ENCODE measurements at places on chromosomes 2 and 18.

- no peak for DNase-seq
Observed at GRCh38 chr2:219679041-219679440, 51.6 kb downstream of the SLC4A3 start.

DNA sequence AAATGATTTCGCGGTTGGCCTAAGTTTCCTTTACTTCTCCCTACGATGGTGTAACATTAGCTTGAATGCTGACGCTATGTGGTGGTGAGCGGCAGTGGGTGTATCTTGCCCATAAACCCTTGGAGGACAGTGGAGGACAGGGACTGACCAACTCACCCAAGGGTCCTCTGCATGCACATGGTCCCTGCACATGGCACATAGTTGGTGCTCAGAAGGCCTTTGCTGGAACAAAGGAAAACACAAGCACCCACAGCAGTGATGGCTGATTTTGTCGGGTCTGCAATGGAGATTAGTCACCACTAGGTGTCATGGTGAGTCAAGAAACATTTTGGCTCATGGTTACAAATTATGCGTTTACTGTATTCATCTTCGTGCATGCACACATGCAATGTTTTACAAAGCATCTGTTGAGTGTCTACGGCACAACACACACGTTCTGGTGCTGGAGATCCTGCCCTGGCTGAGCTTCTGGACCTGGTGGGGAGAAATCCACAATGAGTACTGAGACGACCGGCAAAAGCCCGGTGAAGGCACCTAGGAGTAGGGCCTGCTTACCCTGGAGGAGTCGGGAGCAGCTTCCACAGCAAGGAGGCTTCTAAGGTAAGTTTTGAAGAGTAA, 44.0 kb downstream of the PDCL3 start:
- no peak for DNase-seq

DNA sequence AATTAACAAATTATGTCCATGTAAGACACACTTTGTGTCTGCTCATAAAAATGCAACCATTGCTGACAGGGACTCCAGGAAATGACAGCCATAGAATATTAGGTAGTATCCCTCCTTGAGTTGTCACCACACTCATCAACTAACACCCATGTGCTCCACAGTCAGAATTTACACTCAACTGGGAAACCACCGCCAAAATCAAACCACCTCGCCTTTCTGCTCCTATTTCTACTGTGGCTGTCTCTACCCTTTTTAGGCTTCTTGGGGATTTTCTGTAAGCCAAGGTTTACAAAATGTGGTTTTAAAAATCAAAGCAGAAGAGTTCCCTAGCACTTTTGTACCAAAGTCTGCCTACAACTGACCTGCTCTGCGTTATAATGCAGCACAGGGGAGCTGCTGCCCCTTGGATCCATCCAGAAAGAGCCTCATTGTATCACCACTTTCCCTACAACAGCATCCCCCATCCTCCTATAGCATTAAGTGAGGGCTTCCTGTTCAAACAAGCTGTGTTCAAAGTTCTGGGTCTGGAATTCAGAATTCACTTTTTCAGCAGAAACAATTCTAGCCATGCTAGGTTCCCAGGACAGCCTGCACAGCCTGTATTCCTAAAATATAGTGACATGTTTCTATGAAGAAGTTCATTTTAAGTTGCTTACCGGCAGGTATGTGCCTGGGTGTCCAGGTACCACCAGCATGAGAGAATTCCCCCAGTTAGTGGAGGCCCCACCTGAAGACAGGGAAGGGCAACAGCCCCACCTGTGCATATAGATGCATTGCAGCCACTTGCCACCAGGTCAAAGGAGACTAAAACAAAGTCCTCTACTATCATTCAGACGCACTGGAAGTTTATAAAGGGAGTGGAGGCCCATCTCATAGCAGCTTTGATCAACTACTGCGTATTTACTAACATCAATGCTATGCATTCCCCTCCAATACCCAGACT, 104.3 kb downstream of the MYO5B start:
- no peak for DNase-seq

DNA sequence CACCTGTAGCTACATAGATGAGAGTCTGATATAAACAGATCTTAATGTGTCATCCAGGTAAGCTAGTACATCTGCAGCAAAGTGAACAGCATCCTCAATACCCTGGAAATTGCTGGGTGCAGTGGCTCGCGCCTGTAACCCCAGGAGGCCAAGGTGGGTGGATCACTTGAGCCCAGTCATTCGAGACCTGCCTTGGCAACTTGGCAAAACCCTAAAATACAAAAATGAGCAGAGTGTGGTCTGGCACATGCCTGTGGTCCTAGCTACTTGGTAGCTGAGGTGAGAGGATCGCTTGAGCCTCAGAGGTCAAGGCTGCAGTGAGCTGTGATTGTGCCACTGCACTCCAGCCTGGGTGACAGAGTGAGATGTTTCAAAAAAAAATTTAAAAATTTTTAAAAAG, 233.9 kb upstream of the SP5 start:
- DNase-seq = no peak

GRCh38 chr2:44444881-44445280, 83.1 kb downstream of the CAMKMT start:
- DNase-seq = no peak

GRCh38 chr2:239961662-239962613, 63.2 kb downstream of the NDUFA10 start:
- DNase-seq = no peak

- DNase-seq = no peak
Observed at GRCh38 chr2:158392687-158393086, 63.9 kb downstream of the CCDC148 start.

GRCh38 chr2:36544638-36545338, 53.2 kb downstream of the FEZ2 start:
- no peak for DNase-seq

DNA sequence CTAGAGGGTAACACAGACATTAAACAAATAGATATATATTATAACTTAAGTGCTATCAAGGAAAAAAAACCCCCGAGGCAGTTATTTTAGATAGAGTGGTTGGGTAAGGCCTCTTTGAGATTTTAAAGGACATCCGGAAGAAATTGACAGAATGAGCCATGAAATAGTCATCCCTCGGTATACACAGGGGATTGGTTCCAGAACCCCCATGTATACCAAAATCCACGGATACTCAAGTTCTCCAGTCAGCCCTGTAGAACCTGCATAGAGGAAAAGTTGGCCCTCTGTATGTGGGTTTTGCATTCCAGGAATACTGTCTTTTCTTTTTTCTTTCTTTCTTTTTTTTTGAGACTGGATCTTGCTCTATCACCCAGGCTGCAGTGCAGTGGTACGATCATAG, 2.0 kb downstream of the DHX57 start:
- no peak for DNase-seq

DNA sequence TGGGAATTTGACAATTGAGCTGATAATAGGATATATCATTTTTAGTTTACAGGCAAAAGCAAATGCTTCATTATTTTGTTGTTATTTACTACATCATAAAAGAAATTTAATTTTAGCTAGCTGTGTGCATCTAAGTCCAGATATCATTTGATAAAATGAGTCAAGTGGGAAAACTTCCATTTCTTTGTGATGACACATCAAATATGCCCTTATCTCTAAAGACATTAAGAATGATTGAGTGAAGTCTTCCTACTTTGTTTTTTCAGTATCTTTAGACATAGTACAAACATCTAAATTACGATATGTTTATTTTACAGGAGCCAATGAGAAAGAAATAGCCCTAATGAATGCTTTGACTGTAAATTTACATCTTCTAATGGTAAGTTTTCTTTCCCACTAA, 77.0 kb downstream of the KYNU start:
- no peak for DNase-seq

DNA sequence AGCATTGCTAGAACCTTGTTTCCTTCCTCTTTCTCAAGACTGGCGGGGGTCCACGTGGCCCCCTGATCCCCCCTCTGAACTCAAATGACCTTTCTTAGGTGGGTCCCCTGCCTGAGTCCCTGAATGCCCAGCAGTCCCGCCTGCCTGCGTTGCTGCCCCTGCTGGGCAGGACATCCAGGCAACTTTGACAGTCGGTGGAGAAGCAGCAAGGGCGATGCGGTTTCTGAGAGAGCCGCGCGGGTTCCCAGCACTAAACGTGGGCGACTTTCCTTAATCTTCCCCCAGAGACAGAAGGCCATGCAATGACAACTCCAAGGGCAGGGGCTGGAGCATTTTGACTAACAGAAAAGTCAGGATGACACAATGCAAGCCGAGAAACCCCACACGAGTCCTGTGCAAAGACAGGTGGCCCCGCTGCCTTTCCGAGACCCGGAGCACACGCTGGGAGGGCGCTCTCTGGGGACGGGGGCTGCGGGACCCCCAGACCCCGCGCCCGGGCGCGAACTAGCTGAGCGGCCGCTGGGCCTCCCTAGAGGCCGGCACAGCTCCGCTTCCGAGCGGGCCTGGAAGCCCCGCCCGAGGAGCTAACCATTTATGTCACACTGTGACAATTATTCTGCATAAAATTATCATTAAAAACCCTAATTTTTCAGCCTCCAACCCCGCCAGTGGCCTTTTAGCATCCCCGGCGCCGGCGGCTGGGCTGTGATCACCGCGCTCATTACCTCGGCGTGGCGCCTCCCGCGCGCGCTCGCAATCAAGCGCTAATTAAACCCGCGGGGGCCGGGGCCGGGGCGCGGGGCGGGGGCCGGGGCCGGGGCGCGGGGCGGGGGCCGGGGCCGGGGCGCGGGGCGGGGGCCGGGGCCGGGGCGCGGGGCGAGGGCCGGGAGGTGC, 27.4 kb downstream of the ASB18 start:
- no peak for DNase-seq

DNA sequence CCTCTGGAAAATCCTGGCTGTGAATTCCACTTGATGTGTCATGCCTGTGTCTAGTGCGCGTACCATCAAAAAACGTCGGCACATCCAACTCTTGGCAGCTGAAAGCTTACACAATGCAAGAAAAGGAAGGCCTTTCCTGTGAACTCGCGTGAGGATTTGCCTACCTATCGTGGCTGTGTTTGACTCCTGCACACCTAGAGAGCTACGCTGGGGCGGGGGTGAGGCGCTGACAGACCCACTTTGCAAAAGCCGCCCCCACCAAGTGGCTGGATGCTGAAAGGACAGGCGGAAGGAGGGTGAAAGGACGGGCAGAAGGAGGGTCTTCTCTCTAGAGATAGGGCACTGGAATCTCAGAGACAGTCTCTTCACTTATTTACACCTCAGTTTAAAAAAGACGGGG, 270.1 kb downstream of the EIPR1 start:
- DNase-seq = no peak

Data from stimulated activated CD8-positive, alpha-beta memory T cell treated with anti-CD3 and anti-CD28 coated beads, Interleukin-15, amount 100 ng/mL, for 24 hours (primary cell).